ENCODE measurements at places on chromosomes 6 and 20.

GRCh38 chr6:5726976-5727718 is 279.6 kb downstream of the NRN1 start:
- DNase-seq: no peak

DNA sequence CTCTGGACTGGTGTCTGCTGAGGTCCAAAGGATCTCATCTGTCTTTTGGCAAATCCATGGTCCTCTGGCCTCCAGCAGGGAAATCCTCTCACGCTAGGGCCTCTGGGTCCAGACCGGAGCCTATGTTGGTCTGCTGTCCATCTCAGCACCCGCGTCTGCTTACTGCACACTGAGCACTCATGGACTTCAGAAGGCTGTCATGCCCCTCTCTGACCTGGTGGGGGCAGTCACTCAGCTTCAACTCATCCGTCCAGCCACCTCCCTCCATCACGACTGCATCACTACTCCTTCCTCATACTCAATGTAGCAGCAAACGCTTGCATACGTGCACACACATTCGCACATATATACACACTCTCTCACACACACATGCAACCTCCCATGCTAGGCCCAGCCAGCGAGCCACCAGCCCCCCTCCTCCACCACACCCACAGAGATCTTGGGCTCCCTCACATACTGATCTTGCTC is 33.3 kb downstream of the GABRR2 start:
- DNase-seq: peak; percentile 77

DNA sequence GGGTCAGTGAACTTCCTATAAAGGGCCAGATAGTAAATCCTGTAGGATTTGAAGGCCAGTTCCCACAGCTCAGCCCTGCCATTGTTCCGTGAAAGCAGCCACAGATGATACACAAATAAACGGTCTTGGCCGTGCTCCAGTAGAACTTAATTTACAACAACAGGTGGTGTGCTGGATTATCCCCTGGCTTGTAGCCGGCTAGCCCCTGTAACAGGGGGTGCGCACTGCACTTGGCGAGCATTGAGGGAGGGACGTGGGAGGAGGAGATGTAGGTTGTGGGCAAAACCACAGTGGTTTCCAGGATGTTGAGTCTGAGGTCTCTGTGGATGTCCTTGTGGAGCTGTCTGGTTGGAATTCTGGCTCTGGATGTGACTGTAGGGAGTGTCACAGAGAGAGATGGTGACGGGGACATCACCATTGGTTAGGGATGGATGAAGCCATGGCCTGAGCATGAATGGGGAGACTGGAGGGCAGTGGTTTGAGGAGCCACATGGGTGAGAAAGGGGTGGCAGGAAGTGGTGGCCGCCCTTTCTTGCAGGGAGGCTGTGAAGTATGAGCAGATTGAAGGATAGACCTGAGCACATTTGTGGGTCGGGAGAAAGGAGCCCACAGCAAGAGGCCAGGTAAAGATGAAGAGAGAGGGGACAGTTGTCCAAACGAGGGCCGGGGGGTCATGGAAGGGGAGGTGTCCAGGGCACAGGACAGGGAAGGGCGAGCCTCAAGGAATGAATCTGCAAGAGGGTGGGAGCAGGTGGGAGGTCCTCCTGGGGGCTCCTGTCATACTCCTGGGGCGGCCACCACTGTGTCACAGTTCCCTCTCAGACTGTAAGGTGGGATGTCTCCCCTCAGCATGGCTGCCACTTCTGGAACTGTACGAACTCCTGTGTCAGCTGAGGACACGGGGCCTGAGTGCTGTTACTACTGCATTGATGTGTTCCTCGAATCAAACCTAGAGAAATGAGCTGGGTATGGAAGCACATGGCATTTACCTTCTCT is 53.6 kb downstream of the CDH26 start:
- no peak for DNase-seq

DNA sequence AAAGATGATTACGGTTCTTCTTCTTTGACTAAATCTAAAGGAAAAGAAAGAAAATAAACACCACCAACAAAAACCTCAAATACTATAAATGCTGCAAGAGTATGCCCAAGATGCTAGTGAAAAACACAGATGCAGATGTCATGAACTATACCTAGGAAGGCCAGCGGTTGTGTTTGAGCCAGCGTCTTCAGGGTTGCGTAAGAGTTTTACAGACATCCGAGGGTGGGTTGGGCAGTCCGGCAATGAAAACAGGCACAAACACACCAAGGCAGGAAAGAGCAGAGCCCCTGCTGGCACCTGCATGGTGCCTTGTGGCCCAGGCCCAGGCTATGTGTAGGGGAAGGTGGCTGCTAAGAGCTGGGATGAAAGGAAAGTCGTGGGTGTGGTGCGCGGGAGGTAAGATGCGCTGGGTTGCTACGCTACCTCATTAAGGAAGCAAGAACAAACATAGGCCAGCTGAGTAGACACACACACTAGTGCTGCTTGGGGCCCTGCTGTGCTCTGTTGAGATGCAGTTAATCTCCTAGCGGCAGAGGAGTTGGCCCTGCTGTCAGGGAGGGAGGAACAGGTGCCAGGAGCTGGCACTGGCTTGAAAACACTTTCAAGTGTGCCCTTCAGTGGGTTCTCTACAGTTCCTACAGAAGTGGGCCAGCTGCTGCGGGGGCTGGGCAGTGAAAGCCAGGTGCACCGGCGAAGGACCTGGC is 170.2 kb upstream of the PLN start:
- no peak for DNase-seq

DNA sequence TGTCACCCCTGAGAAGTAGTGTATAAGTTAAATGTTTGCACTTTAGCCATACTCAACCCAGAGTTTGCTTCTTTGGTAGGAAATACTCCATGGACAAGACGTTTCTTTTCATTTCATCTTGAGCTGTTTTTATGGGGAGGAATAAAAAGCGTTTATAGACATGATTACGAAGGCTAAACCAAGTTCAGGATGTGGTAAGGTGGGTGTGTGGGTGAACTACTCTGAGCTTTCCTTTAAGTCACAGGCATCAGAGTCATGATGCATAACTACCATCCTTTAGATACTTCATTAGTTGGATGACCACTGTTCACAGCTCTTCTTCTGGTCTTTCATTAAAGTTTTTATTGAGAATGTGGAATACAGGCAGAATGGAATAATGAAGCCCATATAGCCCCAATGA is 48.9 kb downstream of the EBF4 start:
- DNase-seq: no peak

- DNase-seq: no peak
These were observed 181.4 kb downstream of the MOXD1 start for GRCh38 chr6:132219901-132220300.

DNA sequence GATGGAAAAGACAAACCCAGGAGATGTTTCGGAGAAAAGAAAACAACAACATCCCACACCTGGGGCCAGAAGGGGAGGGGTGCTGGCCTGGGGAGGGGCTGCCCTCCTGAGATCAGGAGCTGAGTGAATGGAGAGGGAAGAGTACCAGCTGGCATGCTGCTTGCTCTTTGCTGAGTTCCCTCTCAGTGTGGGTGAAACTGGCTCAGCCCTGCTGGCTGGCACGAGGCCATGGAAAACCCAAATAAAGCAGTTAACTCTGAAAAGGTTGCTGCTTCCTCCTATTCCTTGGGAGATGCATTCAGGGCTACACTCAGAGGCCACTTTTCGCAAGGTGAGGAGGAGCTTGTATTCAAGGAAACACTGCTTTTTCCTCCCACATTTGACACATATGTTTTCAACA is 8.0 kb upstream of the KCNK16 start:
- no peak for DNase-seq

GRCh38 chr6:56359201-56359899 is 112.0 kb upstream of the COL21A1 start:
- DNase-seq: no peak

DNA sequence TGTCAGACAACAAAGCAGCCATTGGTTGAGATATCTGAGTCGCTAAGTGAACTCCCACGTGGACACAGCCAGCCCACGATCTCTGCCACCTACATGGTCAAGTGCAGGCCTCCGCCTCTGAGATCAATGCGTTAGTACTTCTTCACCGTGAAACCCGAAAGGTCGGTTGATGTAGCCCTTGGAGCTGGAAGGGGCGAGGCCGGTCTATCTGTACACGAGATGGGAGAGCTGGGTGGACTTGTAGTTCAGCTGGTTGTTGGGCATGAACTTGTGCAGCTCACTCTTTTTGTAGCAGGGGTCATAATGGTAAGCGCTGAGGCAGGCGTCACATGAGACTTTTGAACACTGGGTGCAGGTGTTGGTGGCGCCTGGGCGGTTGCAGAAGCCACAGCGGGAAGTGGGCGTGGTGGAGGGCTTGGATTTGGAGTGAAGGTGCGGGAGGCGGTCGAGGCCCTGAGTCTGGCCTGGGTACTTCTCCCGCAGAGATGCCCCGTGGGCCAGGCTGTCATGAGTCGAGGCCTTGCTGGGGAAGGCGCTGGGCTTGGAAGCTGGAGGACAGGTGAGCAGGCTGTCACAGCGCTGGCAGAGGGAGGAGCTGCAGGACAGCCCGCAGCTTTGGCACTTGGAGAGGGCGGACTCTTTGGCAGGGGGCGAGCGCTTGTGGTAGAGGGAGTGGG is 9.8 kb downstream of the SPATA2 start:
- DNase-seq: no peak

DNA sequence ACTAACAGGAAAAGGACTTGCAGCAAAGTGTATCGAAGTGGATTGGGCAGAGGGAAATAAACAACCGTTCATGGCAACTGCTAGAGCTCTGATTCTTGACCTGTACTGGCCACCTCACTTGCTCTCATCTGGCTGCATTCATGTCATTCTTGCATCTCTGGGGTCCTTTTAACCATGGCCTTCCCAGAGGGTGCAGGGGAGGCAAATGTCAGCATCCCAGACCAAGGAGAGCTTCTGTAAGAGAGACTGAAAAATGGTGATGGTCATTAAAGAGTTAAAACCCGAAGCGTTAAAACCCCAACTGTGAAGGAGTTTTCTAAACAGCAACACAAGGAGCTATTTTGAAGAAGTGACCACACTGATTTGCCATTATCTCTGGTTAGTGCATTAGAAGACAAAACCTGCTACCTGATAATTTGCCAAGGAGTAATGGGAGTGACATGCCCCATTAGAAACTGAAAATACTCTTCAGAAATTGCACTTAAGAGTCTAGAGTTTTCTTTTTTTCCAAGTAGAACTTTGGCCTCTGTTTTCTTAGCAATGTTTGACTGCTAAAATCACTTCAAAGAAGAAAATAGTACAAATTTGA is 62.4 kb downstream of the APCDD1L start:
- no peak for DNase-seq

DNA sequence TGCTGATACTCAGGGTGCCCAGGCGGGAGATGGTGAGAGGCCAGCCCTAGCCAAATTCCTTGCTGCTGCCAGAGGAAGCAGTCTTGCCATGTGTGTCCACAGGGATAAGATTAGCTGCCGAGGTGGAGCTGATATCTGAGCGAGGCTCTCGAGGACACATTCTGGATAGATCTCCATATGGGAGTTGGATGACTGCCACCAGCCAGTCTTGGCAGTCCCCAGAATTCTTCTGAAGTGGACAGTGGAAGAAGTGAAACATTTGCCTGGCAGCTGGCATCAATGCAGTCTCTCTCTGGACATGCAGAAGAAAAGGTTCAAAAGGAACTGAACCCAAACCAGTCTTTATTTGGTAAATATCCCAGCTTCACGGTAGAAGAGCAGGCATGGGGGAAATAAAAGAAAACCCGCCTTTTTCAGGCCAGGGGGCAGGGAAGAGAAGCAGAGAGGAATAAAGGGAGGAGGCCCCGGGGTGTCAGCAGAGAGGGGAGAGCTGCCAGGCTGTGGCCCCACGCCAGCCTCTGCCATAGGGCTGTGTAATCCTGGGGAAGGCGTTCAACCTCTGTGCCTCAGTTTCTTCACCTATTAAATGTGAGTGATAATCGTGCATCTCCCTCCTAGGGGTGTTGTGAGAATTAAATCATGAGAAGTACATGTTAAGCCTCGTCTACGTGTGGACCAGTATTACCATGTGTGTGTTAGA is 3.7 kb upstream of the FUCA2 start:
- no peak for DNase-seq

DNA sequence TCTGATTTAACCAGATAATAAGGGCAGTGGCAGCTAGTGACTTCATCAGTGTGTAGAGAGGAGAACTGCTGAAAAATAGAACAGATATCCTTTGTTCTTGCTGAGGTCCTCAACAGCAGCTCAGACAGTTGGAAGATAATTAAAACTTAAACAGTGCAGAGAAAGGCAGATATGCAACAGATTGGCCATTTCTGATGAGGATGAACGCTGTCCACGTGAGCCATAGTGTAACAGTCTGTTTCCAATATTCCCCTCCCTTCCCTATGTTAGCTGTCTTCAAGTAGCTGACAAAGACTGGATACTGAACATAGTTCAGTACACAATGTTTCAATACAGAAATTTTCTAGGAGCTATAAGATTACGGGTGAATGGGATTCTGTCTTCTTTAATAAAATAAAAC is 291.4 kb downstream of the BTBD9 start:
- no peak for DNase-seq

DNA sequence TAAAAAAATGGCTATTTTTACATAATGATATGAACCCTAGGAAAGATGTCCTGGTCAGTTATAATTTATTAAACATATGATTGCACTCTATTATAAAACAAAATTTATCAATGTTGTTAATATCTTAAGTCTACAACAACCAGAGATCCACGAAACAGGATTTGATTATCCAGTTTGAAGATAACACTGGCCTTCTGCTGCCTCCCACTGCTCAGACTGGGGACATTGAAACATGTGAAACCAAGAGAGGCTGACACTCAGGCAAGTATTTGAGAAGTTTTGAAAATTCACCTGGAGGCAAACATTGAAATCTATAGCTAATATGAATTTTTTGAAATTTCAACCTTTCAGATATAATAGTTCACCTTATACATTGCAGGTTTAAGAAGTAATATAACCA is 219.3 kb upstream of the HSF2 start:
- no peak for DNase-seq

GRCh38 chr20:1190847-1191246 is 6.1 kb upstream of the TMEM74B start:
- DNase-seq: no peak

- DNase-seq: peak; percentile 19
These were observed 37.6 kb downstream of the NCR2 start for GRCh38 chr6:41372832-41373626.

DNA sequence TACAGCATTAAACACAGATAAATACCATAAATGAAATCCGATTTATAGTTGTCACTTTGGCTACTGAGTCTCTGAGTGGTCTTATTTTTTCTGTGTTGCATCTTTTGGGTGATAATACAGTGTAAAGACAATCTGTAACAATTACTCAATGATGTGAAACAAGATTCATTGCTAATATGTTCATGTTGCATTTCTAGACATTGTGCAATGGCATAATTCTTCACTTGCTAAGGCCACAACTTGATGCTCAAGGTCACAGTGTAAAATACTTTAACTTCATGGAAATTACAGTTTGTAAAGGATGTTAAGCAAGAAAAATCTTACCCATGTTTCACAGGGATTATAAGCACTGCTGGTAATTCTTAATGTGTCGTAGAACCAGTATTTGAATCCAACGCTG is 74.9 kb upstream of the SMLR1 start:
- DNase-seq: no peak

GRCh38 chr6:119961450-119961849 is 611.9 kb upstream of the MAN1A1 start:
- DNase-seq: no peak

DNA sequence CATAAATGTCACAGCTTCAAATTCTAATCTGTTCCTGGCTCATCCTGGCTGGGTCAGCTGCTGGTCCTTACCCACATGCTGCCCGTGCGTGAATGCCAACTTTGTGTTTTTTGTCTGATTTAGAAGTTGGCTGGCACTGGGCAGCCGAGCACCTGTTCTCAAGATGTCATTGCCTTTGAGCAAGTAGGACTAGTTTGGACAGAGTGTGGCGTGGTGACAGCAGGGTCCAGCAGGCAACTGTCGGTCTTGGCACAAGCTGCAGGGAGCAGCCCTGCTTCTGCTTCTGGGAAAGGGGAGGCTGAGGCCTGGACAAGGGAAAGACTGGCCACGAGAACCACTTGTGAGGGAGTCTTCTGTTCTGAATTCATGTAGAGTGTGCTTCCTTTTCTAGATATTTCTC is 26.4 kb upstream of the ADRM1 start:
- no peak for DNase-seq
